ENCODE measurements at places on chromosomes 12 and 14. TPM values are rescaled to one million over a fixed set of nuclear protein-coding genes. Genes with fewer than 3 reads are reported as not detected.

- no peaks in the 10 kb centered on the region for H3K4me1 ChIP-seq
- no peaks in the 10 kb centered on the region for H3K36me3 ChIP-seq
- H3K27me3 ChIP-seq = no peaks in the 10 kb centered on the region
- H3K27ac ChIP-seq = no peak overlapping the region
These were observed 24.4 kb downstream of the AK7 start for GRCh38 chr14:96416292-96416691.

GRCh38 chr14:90305176-90305601 lies 26.6 kb downstream of the NRDE2 start:
- H3K36me3 ChIP-seq = peaks cover 22% of the 10 kb centered on the region
- no peaks in the 10 kb centered on the region for H3K27me3 ChIP-seq
- no peak overlapping the region for H3K4me3 ChIP-seq
- no peaks in the 10 kb centered on the region for H3K4me1 ChIP-seq
- no peak overlapping the region for H3K27ac ChIP-seq

Gene CABP1
- polyA plus RNA-seq = 0.13 TPM

DNA sequence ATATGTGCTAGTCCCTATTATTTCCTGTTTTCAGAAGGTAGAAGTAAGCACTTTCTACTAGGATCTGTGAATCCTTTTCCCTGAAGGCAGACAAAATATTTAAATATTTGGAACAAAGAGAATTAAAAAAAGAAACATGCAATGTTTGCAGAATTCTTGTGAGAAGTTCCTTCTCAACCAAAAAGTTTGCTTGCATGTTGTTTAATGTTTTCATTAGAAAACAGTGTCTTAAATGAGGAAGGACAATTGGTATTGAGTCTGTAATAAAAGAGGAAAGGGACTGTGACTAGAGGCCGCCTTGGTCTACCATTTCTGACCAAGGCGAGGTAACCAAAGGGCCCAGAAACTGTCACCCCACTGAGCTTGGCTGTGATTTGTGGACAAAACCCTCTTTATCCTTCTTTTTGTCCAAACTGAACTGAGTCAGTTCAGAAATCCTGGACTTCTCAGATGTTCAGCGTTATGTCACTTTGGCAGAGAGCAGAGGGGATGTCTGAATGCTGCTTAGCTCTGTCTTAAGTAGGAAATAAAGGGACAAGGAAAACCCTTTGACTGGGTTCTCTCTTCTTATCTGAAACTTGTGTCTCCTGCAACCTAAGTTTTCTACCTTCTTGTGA lies 129.8 kb upstream of the CPM start:
- no peak overlapping the region for H3K4me3 ChIP-seq
- DNase-seq = no peak
- no peaks in the 10 kb centered on the region for H3K4me1 ChIP-seq
- no peaks in the 10 kb centered on the region for H3K36me3 ChIP-seq

DNA sequence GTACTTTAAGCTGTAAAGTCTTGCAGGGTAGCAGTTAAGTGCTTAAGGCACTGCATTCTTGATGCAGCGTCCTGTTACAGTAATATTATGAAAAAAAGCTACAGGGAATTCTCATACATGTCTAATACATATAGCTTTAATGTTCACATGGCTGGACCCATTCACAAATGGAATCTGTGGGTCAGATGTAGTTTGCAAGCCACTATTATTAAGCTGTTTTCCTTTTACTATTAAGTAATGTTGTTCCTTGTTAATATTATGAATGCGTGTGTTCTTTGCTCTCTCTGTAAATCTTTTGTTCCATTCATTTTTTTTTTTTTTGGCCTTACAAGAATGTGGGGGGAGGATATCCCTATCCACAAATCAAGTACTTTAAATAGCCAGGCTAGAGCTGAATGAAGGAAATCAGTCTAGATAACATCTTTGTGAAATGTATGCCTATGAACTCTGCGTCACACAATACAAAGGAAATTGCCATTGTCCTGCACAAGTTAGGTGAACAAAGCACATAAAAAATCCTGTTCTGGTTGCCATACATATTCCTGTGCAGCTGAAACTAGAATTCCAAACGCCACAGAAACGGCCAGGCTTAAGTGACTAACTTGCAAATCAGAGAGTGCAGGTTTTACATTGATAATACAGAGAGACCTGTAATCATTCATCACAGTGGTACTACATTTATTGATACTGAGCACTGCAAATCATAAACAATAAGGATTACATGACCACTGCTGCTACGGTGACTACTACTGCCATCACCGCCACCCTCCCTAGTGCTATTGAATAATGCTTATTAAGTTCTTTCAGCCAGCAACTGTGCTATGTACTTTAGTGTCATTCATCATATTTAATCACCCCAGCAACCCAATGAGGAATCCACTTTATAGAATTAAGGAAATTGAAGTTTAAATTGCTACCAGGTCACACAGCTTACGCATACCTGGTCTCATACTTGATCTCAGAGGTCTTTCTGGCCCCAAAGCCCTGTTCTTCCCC lies 111.9 kb downstream of the HMGA2 start:
- no peaks in the 10 kb centered on the region for H3K4me1 ChIP-seq
- H3K27me3 ChIP-seq = peaks cover 2% of the 10 kb centered on the region
- no peak overlapping the region for H3K4me3 ChIP-seq
- peak; percentile 65 for DNase-seq
- no peaks in the 10 kb centered on the region for H3K36me3 ChIP-seq
- no peak overlapping the region for H3K27ac ChIP-seq

Gene HELB
- polyA plus RNA-seq = 0.63 TPM

Gene ASPG
- polyA plus RNA-seq = 0.73 TPM

GRCh38 chr12:65673156-65673690 lies 151.1 kb upstream of the HMGA2 start:
- no peaks in the 10 kb centered on the region for H3K27me3 ChIP-seq
- no peak overlapping the region for H3K27ac ChIP-seq
- H3K36me3 ChIP-seq = no peaks in the 10 kb centered on the region
- no peaks in the 10 kb centered on the region for H3K4me1 ChIP-seq
- DNase-seq = no peak
